Kidney (tissue), 22 donors: ENCODE measurements at places on chromosomes 16 and 17. TPM values are rescaled to one million over a fixed set of nuclear protein-coding genes. Genes with fewer than 3 reads are reported as not detected.

DNA sequence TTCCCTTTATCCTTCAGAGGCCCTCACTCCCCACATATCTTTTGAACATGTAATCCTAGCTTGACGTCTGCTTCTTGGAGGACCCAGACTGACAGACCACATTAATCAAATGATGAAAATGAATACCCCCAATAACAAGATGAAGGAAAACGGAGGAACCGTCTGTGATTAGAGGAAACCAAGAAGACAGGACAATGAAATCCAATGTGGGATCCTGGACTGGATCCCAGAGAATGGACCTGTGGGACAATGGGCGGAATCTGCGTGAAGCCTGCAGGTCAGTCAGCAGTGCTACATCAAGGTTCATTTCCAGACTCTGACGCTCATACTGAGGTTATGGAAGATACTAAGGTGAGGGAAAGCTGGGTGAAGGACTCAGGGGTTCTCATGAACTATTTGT, 35.9 kb downstream of the MBTPS1 start:
- peaks cover 36% of the 10 kb centered on the region for H3K36me3 ChIP-seq
- no peaks in the 10 kb centered on the region for H3K4me1 ChIP-seq
- no peak overlapping the region for H3K27ac ChIP-seq

- no peaks in the 10 kb centered on the region for H3K27me3 ChIP-seq
- peaks cover 21% of the 10 kb centered on the region for H3K4me1 ChIP-seq
- DNase-seq = peak; percentile 63
- no peaks in the 10 kb centered on the region for H3K36me3 ChIP-seq
- H3K27ac ChIP-seq = peak overlapping the region; percentile 49
- H3K4me3 ChIP-seq = no peak overlapping the region
Measured at GRCh38 chr17:39671651-39672521, 3.6 kb downstream of the PNMT start.

KRT25 gene
- total RNA-seq = not detected

DNA sequence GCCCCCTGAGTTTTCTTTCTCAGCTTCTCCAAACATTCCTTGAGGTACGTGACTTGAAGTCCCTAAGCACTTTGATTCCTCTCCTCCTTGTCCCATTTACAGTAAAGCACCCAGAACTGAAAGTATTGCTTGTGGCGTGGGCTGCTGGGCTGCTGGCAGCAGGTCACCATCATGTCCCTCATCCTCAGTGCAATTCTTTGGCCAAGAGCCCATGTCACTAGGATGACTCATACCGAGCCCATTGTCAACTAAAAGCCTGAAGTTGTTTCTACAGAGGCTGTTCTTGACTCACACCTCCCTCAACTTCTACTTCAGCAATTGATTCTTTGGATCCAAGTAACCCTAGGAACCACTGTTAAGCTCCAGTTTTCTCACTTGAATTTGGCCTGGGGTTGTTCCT, 54.3 kb downstream of the KPNA2 start:
- no peak for DNase-seq
- no peak overlapping the region for H3K4me3 ChIP-seq
- H3K27ac ChIP-seq = no peak overlapping the region
- no peaks in the 10 kb centered on the region for H3K27me3 ChIP-seq

- DNase-seq = peak; percentile 56
- no peak overlapping the region for H3K4me3 ChIP-seq
- H3K36me3 ChIP-seq = no peaks in the 10 kb centered on the region
- no peaks in the 10 kb centered on the region for H3K27me3 ChIP-seq
- no peak overlapping the region for H3K27ac ChIP-seq
- H3K4me1 ChIP-seq = peaks cover 2% of the 10 kb centered on the region
Measured at GRCh38 chr17:31548709-31549108, 157.2 kb downstream of the RAB11FIP4 start.

AATK gene
- 4.2 TPM for total RNA-seq
